ENCODE measurements at places on chromosomes 6 and 20.
A peak's percentile ranks its signal among the peaks of the same experiment; 100 is the strongest.

GRCh38 chr20:14595051-14595450 is 257.6 kb upstream of the FLRT3 start:
- no peak for DNase-seq

DNA sequence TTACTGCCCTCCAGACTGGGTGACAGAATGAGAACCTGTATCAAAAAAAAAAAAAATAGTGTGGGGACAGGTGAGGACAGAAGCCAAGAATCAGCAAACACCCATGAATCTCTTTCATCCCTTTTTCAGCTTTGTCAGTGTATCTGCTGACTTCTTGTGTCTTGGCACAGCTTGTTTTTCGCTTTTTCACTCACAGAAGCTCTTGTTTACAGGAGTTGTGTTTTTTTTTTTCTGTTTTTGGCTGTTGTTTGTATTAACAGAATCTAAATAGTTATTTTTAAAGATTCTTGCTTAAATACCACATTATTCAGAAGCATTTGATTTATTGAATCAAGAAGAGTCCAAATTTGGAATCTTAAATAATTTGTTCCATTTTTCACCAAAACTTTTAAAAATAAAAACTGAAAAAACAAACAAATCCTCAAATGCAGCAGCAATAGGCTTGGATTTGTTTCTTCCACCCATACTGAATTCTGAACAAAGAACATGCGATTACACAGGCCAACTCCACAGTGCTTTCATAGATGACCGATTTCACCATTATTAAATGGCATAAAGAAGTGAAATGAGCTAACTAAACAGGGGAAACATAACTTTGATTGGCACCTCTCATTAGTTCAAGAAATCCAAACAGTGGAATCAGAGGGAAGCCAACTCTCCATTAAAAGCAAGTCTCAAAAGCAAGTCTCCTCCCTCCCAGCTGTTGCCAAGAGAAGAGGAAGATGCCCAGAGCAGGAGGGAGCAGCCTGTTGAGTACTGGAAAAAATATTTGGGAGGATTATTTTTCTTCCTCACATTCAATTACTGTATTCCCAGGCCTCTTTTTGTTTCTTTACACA is 27.2 kb upstream of the GPR63 start:
- no peak for DNase-seq

DNA sequence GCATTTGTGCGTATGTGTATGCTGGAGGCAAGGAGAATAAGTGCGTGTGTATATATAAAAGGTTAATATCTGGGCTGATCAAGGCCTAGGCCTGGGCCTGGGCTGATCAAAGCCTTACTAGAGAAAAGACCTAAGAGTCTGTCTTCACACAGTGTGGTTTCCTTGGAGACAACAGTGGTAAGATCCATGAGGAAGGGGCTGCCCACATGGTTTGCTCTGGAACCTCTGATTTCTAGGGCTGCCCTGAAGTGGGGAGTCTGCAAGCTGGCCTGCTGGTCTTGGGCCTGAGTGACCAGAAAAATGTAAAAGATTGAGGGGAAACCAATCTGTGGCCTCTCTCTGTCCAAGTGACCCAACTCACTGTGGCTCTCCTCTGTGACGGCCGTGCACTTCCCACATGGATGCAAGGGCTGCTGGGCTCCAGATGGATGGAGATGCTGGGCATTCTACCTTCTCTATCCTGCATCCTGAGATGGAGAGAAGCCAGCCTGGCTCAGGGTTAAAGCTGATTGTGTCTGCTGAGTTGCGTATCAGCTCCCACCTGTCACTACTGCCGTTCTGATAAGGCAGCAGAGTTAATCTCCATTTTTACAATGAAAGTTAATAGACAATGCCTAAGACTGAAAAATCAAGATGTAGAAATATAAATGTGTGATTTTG is 90.3 kb upstream of the NXT1 start:
- DNase-seq: no peak

GRCh38 chr6:18503593-18504231 is 116.6 kb downstream of the RNF144B start:
- peak; percentile 52 for DNase-seq

GRCh38 chr6:45613656-45614055 is 235.9 kb upstream of the SUPT3H start:
- no peak for DNase-seq

DNA sequence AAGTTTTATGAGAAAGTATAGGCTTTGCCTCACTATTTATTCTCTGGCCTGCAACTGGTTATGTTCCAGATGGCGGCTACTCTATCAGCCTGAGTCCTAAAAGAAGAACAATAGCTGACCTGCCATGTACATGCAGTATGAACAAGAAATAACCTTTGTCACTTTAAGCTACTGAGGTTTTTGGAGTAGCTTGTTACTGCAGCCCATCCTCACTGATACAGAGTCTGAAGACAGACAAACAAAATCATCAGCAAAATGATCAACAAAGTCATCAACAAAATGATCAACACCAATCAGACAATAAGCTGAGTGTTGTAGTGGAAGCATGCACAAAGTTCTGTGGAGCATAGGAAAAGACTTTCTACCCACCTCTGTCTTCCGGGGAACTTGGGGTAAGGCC is 82.5 kb downstream of the PLCG1 start:
- no peak for DNase-seq

DNA sequence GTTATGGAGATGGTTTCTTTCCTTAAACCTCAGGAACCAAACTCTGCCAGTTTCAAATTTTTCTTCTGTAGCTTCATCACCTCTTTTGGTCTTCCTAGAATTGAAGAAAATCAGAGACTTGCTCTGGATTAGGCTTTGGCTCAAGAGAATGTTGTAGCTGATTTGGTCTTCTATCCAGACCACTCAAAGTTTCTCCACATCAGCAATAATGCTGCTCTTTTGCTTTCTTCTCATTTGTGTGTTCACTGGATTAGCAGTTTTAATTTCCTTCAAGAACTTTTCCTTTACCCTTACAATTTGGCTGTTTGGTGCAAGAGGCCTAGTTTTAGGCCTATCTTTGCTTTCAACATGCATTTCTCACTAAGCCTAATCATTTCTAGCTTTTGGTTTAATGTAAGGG is 78.1 kb upstream of the PLCB4 start:
- DNase-seq: no peak

GRCh38 chr6:129632172-129632613 is 77.8 kb downstream of the ARHGAP18 start:
- no peak for DNase-seq

Measured in NCI-H526 (cell line).